ENCODE measurements at places on chromosomes 2 and 18. TPM values are rescaled to one million over a fixed set of nuclear protein-coding genes. Genes with fewer than 3 reads are reported as not detected.

GRCh38 chr2:204255526-204255925 lies 289.7 kb upstream of the PARD3B start:
- no peak for DNase-seq

NR4A2 gene
- 0.17 TPM for total RNA-seq

- peak; percentile 5 for DNase-seq
Measured at GRCh38 chr2:108215794-108216211, 24.0 kb upstream of the SULT1C3 start.

- no peak for DNase-seq
Measured at GRCh38 chr2:236848501-236848900, 237.2 kb upstream of the COPS8 start.

ITSN2 gene
- 68.2 TPM for total RNA-seq

- DNase-seq: no peak
Measured at GRCh38 chr2:226467221-226467620, 332.4 kb downstream of the IRS1 start.

- no peak for DNase-seq
Measured at GRCh38 chr2:98821629-98822135, 90.8 kb upstream of the MGAT4A start.

- DNase-seq: no peak
Measured at GRCh38 chr2:40197121-40197520, 254.8 kb downstream of the SLC8A1 start.

DNA sequence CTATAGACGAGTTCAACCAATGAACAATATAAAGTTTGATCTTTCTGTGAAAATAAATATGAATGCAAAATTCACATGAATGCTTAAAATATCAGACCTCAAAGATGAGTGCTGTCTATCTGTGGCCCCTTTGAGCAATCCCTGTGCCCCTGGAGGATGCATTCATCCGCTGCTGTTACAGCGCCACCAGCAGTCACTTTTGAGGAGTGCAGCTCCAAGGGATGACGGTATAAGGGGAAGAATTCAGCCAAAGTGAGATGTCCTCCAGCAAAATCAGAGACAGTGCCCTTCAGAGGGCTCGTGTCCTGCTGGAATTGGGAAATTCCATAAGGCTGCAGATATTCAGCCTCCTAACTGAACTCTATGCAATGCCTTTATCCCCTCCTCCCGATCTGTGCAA lies 12.0 kb upstream of the CHRNA1 start:
- no peak for DNase-seq

RPRM gene
- not detected for total RNA-seq

GRCh38 chr18:62778976-62779869 lies 63.9 kb downstream of the PHLPP1 start:
- DNase-seq: no peak

DNA sequence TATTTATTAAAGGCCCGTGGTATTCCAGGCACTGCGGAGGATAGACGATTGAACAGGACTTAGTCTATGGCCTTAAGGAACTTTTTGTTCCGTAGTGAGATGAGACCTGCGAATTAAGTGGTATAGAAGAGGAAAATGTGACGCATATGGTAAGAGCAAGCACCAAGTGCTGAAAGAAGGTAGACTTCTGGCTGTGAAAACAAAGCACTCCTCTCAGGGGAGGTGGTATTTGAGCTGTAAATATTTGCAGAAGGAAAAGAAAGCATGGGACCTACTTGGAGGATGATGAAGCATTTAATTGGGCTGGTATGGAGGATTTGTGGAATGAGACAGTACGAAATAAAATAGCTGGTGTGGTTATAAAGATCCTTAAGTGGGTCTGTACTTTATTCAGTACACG lies 62.5 kb downstream of the GPR39 start:
- no peak for DNase-seq

ALK gene
- total RNA-seq: not detected

GRCh38 chr18:13909141-13909940 lies 6.0 kb downstream of the MC2R start:
- DNase-seq: no peak

CPO gene
- total RNA-seq: not detected

BOLL gene
- total RNA-seq: not detected

DNA sequence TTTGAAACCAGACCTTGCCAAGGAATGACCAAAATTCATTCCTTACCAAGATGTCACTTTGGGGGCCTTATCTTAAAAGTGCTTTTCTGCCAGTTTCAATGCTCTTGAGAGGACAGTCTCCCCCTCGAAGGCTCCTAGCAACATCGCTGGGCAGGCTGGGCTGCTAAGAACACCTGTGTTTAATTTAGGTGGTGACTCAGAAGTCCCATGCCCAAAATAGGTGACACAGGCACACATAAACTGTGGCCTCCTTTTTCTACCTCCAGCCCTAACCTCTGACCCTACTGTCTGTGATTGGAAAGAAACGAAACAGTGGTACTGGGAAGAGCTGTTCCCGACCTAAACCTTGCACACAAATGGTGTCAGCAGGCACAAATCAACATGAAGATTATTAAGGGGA lies 28.7 kb upstream of the ROCK2 start:
- DNase-seq: no peak

GRCh38 chr2:118940486-118941120 lies 1.4 kb upstream of the MARCO start:
- no peak for DNase-seq

- DNase-seq: peak; percentile 28
Measured at GRCh38 chr2:18268400-18268799, 292.1 kb downstream of the RDH14 start.

GRCh38 chr2:236120141-236120601 lies 48.0 kb downstream of the GBX2 start:
- DNase-seq: no peak

DNA sequence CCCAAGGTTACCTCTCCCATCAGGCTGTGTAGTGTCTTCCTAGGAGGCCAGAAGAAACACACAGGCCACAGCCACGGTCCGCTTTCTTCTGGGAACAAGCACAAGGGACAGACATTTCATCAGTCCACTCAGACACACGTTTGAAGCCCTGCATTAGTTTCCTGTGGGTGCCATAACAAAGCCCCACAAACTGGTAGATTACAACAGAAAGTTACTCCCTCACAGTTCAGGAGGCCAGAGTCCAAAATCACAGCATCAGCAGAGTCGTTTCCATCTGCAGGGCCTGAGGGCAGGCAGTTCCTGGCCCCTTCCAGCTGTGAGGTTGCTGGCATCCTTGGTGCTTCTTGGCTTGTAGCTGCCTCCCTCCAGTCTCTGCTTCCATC lies 8.8 kb upstream of the PRLH start:
- no peak for DNase-seq

- peak; percentile 56 for DNase-seq
Measured at GRCh38 chr18:21110713-21111345, 784 bp downstream of the ROCK1 start.

TEKT4 gene
- not detected for total RNA-seq
